ENCODE measurements at places on chromosomes 3 and 15. TPM values are rescaled to one million over a fixed set of nuclear protein-coding genes. Genes with fewer than 3 reads are reported as not detected.

Gene CNTN4
- total RNA-seq, result 5.3 TPM

Gene PDZRN3
- 87.4 TPM for total RNA-seq

Gene ANKUB1
- total RNA-seq, result not detected

Gene DMXL2
- 10.0 TPM for total RNA-seq

Gene ALDH1L1
- total RNA-seq, result 24.0 TPM

Gene SPINK8
- not detected for total RNA-seq

Gene CATSPER2
- 1.7 TPM for total RNA-seq

Gene MUC13
- total RNA-seq, result not detected

Gene SAMMSON
- total RNA-seq, result not detected

Gene LIPC
- total RNA-seq, result 0.52 TPM

Gene TRIM59
- 0.15 TPM for total RNA-seq

Gene ADAMTS17
- 4.4 TPM for total RNA-seq

Gene ARPP21
- total RNA-seq, result not detected

Gene OR5K1
- not detected for total RNA-seq

Gene IL17RB
- 0.83 TPM for total RNA-seq

Gene ZNF80
- not detected for total RNA-seq

Gene PRKCI
- 17.4 TPM for total RNA-seq

Gene CRELD1
- total RNA-seq, result 79.0 TPM

Gene ROPN1
- not detected for total RNA-seq

Gene ALDH1A3
- total RNA-seq, result 14.7 TPM

Gene GOLGA6L26
- total RNA-seq, result not detected

Gene KLF15
- total RNA-seq, result 55.1 TPM

Gene SCG3
- total RNA-seq, result not detected

Gene IL1RAP
- total RNA-seq, result 3.4 TPM

Gene NEK10
- 18.3 TPM for total RNA-seq

Gene SI
- not detected for total RNA-seq
